ENCODE measurements at places on chromosomes 13 and 19.

- DNase-seq, result no peak
Observed at GRCh38 chr13:24060993-24061392, 99.5 kb upstream of the SPATA13 start.

- no peak for DNase-seq
Observed at GRCh38 chr19:35773020-35773806, 2.2 kb upstream of the ARHGAP33 start.

DNA sequence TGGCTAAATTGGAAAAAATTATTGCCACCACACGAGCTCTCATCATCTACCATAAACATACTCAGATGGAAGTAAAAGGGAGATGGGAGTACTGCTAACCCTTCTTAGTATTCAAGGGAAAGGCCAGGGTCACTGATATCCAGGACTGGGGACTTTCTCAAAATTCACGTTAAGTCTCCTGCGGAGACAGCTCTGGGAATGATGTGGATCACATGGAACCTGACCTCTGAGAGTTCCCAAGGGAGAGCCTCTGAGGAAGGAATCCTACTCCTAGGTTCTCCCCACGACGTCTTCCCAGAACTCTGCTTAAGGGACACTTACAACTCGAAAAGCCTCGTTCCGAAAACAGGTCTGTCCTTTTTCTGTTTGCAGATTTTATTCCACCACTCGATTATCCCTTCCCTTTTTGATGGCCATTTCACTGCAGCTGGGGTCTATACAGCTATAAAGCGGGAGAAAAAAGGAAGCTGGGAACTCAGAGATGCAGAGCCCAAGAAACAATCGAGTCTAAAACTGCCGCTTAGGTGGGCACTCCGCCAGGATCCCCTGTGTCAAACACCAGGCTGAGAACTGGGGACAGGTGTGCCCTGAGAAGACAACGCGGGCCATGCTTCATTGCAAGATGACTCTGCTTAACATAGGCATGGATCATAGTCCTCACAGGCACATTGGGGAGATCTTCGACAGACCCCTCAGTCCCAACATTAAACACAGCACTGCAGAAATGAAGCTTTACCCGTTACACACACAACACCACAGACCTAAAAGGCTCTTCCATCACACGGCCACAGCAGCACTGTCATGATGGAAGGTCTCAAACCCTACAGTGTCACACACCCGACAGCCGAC is 823 bp upstream of the ZNF567 start:
- DNase-seq, result no peak

DNA sequence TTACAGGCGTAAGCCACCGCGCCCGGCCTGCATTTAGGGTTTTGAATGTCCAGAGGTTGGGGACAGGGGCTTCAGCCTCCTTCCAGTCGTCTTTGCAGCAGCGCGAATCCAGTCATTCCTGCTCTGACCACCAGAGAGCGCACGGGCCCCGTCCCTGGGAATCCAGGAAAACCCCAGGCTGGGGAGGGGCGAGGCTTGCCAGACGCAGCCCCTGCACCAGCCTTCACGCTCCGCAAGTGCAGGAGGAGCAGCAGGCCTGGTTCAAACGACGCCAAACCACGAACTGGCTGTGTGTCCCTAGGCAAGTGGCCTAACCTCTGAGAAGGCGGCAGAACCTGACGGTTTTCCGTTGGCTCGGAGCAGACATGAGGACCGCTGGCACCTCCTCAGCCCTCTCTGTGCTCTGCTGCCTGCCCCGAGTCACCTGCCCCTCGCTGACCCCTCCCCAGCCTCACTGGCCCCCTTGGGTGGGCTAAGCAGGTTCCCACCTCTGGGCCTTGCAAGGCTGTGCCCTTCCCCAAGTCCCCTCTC is 2.0 kb upstream of the RNF126 start:
- DNase-seq, result peak; percentile 86

GRCh38 chr13:89465366-89465765 is 1794.2 kb downstream of the SLITRK5 start:
- DNase-seq, result no peak

DNA sequence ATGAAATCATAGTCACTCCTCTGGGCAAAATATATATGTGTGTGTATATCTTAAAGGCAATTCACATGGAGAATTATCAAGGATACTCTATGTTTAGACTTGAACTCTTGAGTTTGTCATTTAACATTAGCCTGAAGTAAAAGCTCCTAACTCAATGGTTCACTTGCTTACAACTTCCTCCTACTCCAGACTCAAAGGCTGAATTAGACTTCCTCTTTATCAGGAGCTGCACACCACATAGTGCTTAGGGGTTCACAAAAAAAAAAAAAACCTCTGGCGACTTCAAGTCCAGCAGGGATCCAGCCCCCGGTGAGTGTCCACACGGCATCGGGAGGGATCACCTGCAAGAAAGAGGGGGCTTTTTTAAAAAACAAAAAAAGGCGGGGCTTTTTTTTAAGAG is 68.2 kb upstream of the LSM14A start:
- no peak for DNase-seq

GRCh38 chr13:80083853-80084676 is 256.9 kb downstream of the SPRY2 start:
- no peak for DNase-seq

DNA sequence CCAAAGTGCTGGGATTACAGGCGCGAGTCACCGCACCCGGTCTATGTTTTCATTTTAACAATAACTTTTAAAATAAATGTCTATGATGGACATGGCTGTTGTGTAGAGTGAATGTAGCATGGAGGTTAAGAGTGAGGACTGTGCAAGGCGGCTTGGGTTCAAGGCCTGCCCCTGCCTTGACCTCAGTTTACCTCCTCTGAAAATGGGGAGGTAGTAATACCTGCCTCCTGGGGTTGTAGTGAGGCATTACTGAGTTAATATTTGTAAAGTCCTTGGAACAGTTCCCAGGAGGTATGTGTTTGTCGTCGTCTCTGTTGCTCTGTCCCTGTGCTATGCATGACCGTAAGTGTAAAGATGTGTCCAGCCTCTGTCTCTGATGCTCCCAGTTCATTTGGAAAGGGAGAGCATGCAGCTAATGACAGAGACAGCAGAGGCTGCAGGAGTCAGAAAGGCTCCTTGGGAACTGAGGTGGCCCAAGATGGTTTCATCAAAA is 9.4 kb downstream of the GARRE1 start:
- DNase-seq, result no peak

Measured in GM12892 (cell line).